Progenitor cell of endocrine pancreas (in vitro differentiated cells): ENCODE measurements at places on chromosomes 2 and 18. TPM values are rescaled to one million over a fixed set of nuclear protein-coding genes. Genes with fewer than 3 reads are reported as not detected.

DNA sequence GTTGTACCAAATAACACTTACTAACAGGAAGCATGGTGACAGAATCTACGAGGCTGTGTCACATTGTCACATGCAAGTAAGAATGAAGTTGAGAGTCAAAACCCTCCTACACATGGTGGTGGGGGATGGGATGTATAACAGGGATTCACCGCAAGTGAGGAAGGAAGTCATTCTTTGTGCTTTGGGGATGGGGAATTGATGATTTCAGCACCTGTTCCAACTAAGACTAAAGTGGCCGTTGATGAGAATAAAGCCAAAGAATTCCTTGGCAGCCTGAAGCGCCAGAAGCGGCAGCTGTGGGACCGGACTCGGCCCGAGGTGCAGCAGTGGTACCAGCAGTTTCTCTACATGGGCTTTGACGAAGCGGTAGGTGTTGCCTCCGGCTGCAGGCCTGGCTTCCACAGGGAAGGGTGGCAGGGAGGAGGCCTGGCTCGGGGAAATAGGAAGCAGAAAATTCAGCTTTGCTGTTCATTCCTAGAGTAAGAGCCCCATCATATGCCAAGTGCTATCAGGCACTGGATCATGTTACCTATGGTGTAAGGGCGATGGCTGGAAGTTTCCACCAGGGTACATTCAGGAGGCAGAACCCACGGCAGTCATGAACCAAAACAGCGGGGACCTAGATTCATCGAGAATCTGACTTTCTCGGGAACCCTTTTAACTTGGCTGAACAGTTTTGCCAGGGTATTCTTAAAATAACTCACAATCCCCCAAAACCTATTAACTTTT, 120.3 kb downstream of the UXS1 start:
- no peak for DNase-seq

DNA sequence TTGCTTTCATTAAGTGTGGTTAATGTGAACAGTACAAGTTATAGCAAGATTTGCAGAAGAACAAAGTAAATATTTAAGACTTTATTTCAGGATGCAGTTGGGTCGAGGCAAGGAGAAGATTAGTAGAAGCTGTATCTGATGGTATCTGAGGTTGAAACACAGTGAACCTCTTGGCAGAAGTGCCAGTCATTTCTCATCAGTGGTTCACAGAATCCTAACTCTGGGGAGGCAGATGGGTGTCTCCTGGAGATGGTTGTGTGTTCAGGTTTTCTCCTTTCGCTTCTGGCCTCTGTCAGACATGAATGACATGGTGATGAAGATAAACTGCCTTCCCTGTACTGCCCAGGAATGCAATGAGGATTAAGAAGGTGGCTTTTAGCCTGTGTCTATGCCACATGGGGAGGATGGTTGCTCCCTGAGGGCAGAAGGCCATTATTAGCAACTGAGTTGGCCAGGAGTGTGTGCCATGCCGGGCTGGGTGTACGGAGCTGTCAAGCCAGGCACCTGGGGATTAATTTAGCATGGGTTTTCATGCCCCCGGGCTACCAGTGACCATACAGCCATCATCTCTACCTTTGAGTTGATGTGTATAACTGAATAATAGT, 28.0 kb downstream of the MGAT5 start:
- DNase-seq, result no peak

GRCh38 chr2:12173271-12173942, 427.0 kb downstream of the LPIN1 start:
- no peak for DNase-seq

GRCh38 chr2:120948662-120949011, 213.0 kb downstream of the GLI2 start:
- no peak for DNase-seq

GRCh38 chr2:165544897-165545296, 75.4 kb downstream of the CSRNP3 start:
- no peak for DNase-seq

The SMARCAL1 gene
- 38.1 and 40.3 TPM in 2 replicates for total RNA-seq

The LINC00305 gene
- 0.71 and 1.6 TPM in 2 replicates for total RNA-seq
